ENCODE measurements at places on chromosomes 16 and 17.
A peak's percentile ranks its signal among the peaks of the same experiment; 100 is the strongest.

DNA sequence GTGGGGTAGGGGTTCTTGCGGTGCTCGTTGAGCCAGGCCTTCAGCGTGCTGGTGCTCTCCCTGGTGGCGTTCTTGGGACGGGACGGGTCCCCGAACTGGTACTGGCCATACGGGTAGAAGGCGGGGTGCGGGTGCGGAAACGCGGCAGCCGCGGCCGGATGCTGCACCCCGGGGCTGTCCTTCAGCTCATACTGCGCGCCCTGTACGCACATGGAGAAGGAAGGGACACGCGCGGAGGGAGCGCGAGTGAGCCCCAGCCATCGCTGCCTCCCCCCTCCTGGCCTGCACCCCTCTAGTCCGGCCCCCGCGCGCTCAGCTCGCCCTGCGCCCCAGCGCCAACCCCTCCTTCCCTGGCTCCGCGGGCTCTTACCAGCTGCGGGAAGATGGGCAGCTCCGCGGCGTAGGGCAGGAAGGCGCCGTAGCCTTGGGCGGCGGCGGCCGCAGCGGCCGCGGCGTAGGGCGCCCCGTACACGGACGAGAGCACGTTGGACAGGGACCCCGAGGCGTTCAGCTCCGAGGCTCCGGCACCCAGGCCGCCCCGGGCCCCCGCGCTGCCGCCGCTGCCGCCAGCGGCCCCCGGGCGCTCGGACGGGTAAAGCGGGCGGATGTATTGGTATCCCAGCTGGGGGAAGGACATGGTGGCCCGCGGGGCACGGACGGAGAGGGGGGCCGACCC lies 1.0 kb downstream of the IRX3 start:
- no peak for DNase-seq

DNA sequence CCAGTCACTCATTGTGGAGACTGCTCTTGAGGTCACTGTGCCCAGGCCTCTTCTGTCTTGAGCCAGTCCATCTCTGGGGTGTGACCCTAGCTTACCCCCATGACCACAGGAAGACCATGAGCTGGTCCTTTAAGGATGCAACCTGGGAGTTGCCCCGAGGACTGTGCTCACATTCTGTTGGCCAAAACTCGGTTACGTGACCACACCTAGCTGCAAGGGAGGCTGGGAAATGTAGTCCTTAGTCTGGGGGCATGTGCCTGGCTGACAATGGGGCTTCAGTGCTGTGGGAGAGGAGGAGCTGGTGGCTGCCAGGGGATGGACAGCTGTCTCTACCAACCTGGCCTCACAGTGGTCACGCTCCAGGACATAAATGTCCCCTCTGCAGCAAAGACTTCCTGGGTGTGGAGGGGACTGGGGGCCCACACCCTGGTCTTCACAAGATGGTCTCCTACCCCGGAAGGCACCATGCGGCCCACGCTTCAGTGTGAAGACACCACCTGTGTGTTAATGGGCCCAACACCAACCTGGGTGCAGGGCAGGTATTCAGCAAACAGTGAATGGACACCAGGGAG lies 55.4 kb downstream of the JPH3 start:
- no peak for DNase-seq

DNA sequence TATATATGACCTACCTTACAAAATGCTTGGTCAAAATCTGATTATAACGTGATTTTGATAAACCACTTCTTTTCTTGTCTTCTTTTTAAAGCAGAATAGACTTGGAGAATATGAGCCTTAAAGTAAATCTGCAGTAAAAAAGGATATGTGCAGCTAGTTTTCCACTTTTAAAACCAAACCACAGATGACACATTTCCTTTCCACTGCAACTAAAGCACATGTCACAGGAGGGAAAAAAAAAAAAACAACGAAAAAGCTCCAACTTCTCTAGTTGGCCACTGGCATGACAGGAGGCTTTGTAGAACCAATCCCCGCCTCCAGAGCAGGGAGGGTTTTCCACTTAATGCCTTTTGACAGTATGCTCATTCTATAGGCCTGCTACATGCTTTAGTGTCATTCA lies at the start of gene EVI2A:
TSS of gene EVI2A (minus strand) at position 142 of the 400 bp plus-strand sequence. CDS start 2,609 bp downstream, outside the sequence.
- peak; percentile 93 for DNase-seq

DNA sequence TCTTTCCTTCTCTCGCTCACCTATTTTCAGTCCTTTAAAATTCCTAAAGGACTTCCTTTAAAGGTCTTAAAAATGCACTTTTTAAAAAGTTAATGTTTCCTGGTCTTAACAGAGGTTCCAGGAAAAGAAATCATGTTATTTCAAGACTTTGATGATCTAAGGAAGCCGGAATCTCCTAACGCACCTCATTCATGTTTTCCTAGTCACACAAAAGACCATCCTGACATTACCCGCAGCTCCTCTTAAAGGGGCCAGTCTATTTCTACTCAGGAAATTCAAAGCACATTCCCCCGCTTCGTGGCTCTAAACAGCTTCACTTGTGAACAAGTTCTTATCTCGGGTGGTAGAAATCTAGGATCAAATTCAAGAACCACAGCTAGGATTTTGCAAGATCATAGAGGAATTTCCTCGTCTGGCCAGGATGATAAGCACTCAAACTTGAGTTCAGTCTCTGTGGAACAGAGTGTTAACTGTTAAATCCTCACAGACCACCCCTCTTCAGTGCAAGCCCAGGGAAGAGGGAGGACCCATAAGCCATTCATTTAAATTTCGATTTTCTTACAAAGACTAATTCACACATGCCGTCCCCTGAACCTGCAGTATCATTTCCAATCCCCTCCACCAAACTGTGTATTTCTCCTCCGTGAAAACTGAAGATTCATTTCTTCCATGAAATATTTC lies 137.1 kb upstream of the AXIN2 start:
- DNase-seq = no peak

GRCh38 chr17:35569405-35569804 lies 8.8 kb upstream of the SLFN14 start:
- no peak for DNase-seq

GRCh38 chr16:424033-424622 lies 1.3 kb upstream of the RAB11FIP3 start:
- no peak for DNase-seq

DNA sequence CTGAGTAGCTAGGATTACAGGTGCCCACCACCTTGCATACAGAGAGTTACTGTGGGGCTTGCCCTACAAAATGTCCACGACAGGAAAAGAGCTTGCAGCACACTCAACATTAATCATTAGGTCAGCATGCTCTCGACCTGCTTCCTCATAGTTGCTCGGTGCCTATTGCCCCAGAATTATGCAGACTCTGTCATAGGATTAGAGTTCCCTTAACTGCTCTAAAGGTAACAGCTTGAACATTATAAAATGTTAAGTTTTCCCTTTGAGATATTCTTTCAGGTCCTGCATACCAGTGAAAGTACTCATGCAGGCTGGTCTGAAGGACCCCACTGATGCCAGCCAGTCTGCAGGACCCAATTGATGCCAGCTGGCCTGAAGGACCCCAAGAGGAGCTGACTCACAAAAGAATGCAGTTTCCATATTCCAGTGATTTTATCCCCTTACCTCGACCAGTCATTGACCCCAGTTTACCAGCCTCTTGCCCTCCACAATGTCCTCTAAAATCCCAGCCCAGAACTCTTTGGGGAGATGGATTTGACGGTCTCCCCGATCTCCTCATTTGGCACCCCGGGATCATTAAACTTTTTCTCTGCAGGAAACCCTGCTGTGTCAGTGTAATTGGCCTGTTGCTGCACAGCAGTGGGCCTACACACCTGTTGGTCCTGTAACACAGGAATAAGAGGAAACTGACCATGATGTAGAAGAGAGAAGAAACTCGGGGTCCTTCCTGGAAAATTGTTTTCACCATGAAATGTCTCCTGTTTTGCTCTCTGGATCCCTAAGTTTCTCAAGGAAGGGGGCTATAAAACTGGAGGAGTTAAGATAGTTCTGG lies 10.6 kb downstream of the ICAM2 start:
- DNase-seq = no peak

GRCh38 chr16:67598527-67598926 lies 36.2 kb downstream of the CTCF start:
- no peak for DNase-seq

DNA sequence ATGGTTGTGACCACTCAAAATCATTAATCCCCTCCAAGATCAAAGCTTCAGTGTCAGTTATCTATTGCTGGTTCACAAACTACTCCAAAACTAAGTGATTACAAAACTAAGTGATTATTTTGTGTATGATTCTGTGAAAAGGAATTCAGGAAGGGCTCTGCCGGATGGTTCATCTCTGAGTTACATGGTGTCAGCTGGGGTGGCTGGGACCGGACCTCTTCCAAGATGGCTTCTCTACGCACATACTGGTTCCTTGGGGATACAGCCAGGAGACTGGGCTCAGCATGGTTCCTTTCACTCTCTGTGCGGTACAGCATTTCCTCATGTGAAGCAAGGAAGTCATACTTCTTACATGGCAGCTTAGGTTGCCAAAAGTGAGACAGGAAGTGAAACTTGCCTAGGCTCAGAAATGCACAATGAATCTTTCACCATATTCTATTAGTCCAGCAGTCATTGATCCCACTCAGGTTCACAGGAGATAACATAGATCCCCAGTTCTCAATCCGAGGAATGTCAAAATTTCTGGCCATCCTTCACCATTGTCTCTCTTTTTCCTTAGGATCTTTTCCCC lies 97.9 kb upstream of the IRX6 start:
- no peak for DNase-seq

GRCh38 chr16:28845293-28845692 lies 855 bp downstream of the TUFM start:
- peak; percentile 19 for DNase-seq

- no peak for DNase-seq
Measured at GRCh38 chr16:10332775-10333174, 53.1 kb upstream of the ATF7IP2 start.

- no peak for DNase-seq
Measured at GRCh38 chr17:70542876-70543275, 373.5 kb downstream of the KCNJ2 start.

DNA sequence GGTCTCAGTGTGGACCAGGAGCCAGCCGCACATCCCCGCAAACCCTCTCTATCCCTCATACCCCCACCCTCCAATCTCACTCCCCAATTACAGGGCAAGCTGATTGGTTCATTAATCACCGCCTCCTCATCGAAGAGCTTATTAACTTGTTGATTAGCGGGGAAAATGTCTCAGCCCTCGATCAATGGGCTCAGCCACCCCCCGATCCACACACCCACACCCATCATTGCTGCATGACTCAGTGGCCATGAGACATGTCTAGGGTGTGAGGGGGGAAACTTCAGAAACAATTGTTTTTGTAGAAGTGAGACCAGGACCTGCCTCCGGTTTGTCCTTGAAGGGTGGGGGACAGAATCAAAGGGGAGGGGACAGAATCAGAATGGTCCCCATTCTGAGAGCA lies 2.5 kb upstream of the PYY start:
- DNase-seq = no peak

DNA sequence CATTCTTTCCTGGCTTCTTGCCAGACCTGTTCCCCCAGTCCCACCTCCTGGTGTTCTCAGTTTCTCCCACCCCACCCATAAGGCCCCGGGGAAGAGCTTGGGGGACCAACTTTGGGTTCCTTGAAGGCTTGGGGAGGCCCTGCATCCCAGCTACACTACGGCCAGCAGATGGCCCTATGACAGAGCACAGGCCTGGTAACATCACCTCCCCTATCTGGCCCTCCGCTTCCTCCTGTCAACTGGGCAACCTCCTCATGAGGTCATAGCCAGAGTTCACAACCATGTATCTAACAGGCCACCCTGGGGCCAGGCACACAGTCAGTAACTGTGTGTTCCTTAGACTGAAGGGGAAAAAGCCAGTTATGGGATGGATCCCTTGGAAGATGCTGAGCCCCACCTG lies 31.4 kb downstream of the MYO15A start:
- no peak for DNase-seq

DNA sequence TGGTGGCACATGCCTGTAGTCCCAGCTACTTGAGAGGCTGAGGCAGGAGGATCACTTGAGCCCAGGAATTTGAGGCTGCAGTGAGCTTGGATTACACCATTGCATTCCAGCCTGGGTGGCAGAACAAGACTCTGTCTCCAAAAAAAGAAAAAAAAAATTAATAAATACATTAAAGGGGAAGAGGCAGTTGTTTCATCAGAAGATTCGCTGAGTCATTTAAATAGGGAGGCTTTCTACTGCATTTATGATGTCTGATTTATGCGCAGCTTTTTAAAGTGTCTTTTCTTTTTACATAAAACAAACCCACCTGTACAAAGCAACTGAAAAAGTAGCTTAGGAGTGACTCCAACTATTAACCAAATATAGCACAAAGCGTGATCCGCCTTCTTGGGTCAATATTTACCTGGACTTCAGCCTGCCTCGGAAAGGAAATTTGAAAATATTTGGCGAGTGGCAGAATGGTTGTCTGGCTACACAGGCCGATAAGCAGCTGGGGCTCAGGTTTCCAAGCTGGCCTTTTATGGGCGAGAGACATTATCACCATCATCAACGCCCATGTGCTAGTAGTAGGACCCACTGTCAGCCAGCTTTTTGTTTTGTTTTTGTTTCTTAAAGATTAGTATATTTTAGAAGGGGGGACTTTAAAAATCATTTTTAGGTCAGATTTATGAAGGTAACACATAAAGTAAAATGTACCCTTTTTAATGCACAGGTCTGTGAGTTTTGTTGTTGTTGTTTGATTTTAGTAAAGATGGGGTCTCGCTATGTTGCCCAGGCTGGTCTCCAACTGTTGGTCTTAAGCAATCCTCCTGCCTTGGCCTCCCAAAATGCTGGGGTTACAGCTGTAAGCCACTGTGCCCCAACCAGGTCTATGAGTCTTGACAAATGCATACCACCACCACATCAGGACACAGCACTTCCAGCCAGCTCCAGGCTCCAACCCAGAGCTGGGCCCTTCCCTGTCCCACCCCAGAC lies 42.5 kb upstream of the RASD1 start:
- DNase-seq = no peak

DNA sequence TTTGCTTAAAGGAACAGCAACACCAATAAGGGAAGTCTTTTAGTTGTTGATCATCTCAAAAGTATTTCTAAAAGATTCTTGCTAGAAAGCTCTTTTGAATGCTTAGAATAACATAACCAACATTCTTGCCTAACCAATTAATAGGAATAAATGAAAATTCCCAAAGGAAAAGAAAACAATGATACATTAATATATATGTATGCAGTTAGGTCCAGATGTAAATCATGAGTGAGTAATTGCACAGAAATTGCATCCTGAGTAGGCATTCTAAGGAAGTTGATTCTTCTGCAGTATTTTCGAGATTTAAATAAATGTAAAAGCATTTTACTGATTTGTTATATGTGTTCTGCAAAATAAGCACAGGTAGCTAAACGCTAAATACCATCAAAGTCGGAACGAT lies 22.1 kb downstream of the COX10 start:
- DNase-seq = no peak

DNA sequence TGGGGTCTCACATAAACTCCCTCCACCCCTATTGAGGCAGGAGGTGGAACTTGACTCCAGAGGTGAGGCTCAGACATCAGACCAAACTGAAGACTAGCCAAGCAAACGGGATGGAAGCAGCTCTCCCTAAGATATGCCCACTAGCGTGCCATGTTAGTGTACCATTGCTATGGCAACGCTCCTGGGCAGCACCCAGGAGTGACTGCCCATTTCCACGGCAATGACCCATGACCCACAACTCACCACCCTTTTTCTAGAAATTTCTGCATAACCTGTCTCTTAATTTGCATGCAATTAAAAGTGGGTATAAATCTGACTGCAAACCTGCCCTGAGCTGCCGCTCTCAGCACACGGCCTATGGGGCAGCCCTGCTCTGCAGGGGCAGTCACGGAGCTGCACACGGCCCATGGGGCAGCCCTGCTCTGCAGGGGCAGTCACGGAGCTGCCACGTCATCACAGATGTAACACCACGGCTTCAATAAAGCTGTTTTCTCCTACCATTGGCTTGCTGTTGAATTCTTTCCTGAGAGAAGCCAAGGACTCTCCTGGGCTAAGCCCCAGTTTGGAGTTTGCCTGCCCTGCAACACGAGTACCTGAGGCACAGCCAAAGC lies 164.3 kb downstream of the RBFOX3 start:
- DNase-seq = no peak

GRCh38 chr17:41848788-41849187 lies 11.2 kb downstream of the KLHL10 start:
- no peak for DNase-seq

All from CD4-positive, alpha-beta T cell treated with Interleukin-4 for 4 hours (primary cell).